Cortex of kidney (tissue), 1 donor: ENCODE measurements at places on chromosomes 7 and 10.

DNA sequence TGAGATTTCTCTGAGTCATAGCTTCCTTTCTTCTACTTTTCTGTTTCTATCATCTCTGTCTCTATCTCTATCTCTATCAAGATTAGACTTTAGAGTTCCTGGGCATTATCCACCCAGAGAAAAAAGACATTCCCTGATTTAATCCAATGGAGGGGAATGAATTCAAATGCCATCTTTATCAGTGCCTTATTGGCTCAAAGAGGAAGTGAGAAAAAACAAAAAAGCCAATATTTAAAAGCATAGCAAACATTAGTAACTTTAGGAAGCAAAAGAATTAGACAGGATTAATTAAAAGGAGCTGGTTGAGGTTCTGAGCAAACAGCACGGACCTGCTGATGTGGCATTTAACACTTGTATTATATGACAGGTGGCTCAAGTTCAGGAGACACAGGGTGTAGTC is 736.5 kb downstream of the REEP3 start:
- DNase-seq: no peak

DNA sequence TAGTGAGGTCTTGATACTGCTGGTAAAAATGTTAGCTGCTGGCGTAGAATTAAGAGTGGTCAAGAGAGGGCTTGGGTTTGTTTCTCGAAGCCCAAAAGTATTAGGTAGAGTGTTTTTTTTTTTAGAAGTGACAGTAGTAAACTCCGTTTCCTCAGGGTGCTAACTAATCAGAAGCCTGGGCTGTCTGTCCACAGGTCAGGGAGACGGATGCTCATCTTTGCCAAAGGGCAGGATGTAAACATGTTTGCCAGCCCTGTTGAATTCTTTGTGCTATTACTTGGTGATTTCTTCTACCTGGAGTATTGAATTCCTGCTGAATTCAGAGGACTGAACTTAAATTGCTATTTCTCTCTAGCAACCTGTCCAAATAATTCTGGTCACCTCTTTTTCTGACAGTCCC is 117.1 kb downstream of the SND1 start:
- no peak for DNase-seq

GRCh38 chr7:132771301-132771730 is 195.0 kb upstream of the PLXNA4 start:
- DNase-seq: no peak

- DNase-seq: no peak
Measured at GRCh38 chr10:32000937-32001336, 55.3 kb downstream of the KIF5B start.

DNA sequence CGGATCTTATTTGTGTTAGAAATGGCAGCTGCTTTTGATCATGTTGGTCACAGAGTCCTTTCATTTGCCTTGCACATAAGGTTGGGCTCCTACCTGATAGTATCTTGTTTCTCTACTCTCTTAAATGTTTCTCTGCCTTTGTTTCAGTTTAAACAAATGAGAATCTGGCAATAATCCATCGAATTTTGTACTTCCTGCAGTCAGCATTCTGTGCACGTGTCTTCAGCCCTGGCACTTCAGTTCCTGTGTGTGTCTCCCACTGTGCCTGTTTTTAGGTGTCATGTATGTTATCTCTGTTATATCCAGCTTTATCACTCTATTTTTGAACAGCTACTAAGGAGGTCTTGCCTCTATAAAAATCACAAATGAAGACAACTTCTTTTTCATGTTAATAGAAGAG is 28.4 kb upstream of the PTER start:
- no peak for DNase-seq

- no peak for DNase-seq
Measured at GRCh38 chr10:96960872-96961271, 128.8 kb downstream of the LCOR start.

DNA sequence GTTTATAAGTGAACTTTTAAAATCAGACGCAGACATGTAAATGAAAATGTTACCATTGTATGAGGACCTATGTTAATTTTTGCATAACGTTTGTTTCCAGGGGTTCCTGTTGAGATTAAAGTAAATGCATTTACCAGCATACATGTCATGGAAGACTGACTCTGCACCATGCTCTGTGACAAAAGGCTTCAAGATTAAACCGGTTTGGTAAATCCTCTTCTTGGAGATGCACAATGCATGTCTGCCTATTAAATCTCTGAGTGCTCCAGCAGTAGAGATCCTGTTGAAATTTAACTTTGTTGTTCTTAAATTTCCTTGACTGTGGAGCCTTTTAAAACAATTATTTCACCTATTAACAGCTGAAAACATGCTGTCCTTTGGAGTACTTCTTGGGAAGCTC is 36.5 kb upstream of the JAZF1 start:
- no peak for DNase-seq

- no peak for DNase-seq
Measured at GRCh38 chr10:7533657-7534479, 123.0 kb upstream of the SFMBT2 start.

GRCh38 chr10:63611078-63611477 is 89.9 kb downstream of the REEP3 start:
- DNase-seq: no peak
